Smooth muscle cell of the coronary artery (primary cell): ENCODE measurements at places on chromosomes 4 and X. TPM values are rescaled to one million over a fixed set of nuclear protein-coding genes. Genes with fewer than 3 reads are reported as not detected.

The NOCT gene
- total RNA-seq: 8.2 and 56.2 TPM in 2 replicates

The ASB9 gene
- not detected in 2 replicates for total RNA-seq

The TMSB15C gene
- total RNA-seq: 0.35 and 3.1 TPM in 2 replicates

The AADAT gene
- 0.47 and 2.3 TPM in 2 replicates for total RNA-seq

The MXRA5 gene
- total RNA-seq: 0.90 and 24.9 TPM in 2 replicates

The ANXA3 gene
- 2.5 and 8.8 TPM in 2 replicates for total RNA-seq

The HMX1 gene
- not detected in 2 replicates for total RNA-seq

The PIM2 gene
- total RNA-seq: 2.3 and 3.0 TPM in 2 replicates

The PLS3 gene
- 295 and 511 TPM in 2 replicates for total RNA-seq

The OTC gene
- not detected in 2 replicates for total RNA-seq

The TEX13C gene
- not detected in 2 replicates for total RNA-seq

The GRIA2 gene
- total RNA-seq: 0.59 TPM in 1 of 2 replicates, not detected in the other

The UGT8 gene
- total RNA-seq: not detected in 2 replicates

The SORCS2 gene
- 0.15 and 0.23 TPM in 2 replicates for total RNA-seq

The OPRPN gene
- total RNA-seq: not detected in 2 replicates

The C4orf36 gene
- 0.53 and 2.8 TPM in 2 replicates for total RNA-seq

The GALNTL6 gene
- not detected in 2 replicates for total RNA-seq

The ZAR1 gene
- total RNA-seq: not detected in 2 replicates

The CD40LG gene
- not detected in 2 replicates for total RNA-seq

The ENPP6 gene
- not detected in 2 replicates for total RNA-seq

The FAM114A1 gene
- total RNA-seq: 294 and 325 TPM in 2 replicates

The ZMAT1 gene
- total RNA-seq: 0.12 and 0.30 TPM in 2 replicates

The TMEM154 gene
- 0.47 and 0.53 TPM in 2 replicates for total RNA-seq

The MAGEB10 gene
- total RNA-seq: not detected in 2 replicates

The ALB gene
- not detected in 2 replicates for total RNA-seq

The BTK gene
- total RNA-seq: 0.53 TPM in 1 of 2 replicates, not detected in the other

The PLP1 gene
- total RNA-seq: 0.12 TPM in 1 of 2 replicates, not detected in the other

The PUDP gene
- total RNA-seq: 3.5 and 6.2 TPM in 2 replicates

The ETDC gene
- total RNA-seq: not detected in 2 replicates

The PPEF2 gene
- total RNA-seq: not detected in 2 replicates

The P2RY4 gene
- total RNA-seq: under 0.01 TPM in 1 of 2 replicates, not detected in the other

The KLHL34 gene
- total RNA-seq: not detected in 2 replicates

The SLC25A5 gene
- 152 and 222 TPM in 2 replicates for total RNA-seq

The ABCG2 gene
- 0.47 and 3.4 TPM in 2 replicates for total RNA-seq

The SOD3 gene
- total RNA-seq: 5.8 and 66.9 TPM in 2 replicates

The NALF2 gene
- not detected in 2 replicates for total RNA-seq

The ACE2 gene
- 0.30 TPM in 1 of 2 replicates, not detected in the other for total RNA-seq

The NWD2 gene
- total RNA-seq: not detected in 2 replicates

The MID1 gene
- 12.2 and 21.2 TPM in 2 replicates for total RNA-seq

The ANXA10 gene
- total RNA-seq: 0.94 and 5.1 TPM in 2 replicates

The ARMCX4 gene
- total RNA-seq: 3.5 and 3.9 TPM in 2 replicates

The STIM2 gene
- 5.5 and 12.2 TPM in 2 replicates for total RNA-seq

The CXorf49 gene
- not detected in 2 replicates for total RNA-seq

The ARHGAP36 gene
- total RNA-seq: not detected in 2 replicates

The NAP1L5 gene
- total RNA-seq: 7.5 and 7.6 TPM in 2 replicates

The SPANXC gene
- not detected in 2 replicates for total RNA-seq

The SPANXA2 gene
- total RNA-seq: not detected in 2 replicates

The LRAT gene
- total RNA-seq: not detected in 2 replicates

The STATH gene
- total RNA-seq: 0.15 TPM in 1 of 2 replicates, not detected in the other

The TAF1 gene
- 29.8 and 64.4 TPM in 2 replicates for total RNA-seq
